CD4-positive, alpha-beta T cell treated with Interleukin-10 for 1 hour (primary cell): ENCODE measurements at places on chromosomes 7 and 10.

DNA sequence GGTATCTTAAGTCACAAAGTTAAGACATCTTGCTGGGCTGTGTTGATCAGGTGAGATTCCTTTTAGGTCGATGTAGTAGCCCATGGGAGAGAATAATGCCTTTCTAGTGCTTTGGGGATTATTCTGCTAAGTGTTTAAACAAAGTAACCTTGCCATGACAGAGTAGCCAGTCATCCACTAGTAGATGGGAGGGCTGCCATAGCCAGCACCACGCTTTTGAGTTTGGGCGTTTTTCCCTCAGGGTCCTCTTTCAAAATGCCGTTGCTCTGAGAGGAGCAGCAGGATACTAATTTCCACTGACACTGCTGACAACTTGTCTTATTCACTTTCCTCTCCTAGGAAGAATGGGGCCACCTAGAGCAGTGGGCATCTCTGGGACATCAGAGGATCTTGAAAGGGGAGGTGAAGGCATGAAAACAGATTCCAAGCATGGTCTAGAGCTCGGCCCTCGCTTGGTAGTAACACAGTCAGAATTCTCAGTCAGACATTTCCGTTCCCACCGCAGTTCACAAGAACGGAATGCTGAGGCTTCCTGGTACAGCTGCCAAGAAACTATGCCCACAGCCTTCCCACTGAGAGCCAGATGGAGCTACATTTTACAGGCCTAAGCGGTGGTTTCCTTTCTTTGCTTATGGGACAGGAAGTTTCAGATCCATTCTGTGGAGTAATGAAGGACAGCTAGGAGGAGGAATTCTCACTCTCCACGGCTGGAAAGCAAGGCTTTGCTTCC is 15.3 kb upstream of the RSU1 start:
- DNase-seq, result no peak

GRCh38 chr10:103533827-103534226 is 40.3 kb downstream of the NEURL1 start:
- no peak for DNase-seq

DNA sequence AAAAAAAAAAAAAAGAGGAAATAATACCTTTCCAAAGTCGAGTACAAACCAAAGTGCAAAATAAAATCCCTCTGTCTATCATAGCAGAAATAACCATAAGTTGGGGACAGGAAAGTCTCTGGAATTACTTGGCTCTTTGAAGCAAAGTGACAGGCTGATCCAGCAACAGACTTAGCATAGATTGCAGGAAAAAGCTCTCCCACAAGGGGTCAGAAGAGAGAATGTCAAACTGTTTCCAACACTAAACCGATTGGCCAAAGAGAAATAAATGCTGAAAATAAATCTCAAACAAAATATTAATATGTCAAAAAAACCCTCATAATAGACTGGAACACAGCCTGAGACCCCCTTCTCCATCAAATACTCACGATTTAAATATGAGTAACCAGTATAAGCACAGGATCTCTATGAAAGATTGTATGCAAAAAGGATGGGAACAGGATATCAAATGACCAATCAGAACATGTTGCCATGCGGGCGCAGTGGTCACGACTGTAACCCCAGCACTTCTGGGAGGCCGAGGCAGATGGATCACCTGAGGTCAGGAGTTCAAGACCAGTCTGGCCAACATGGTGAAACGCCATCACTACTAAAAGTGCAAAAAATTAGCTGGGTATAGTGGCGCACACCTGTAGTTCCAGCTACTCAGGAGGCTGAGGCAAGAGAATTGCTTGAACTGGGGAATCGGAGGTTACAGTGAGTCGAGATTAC is 1000.7 kb upstream of the LRRN3 start:
- no peak for DNase-seq

DNA sequence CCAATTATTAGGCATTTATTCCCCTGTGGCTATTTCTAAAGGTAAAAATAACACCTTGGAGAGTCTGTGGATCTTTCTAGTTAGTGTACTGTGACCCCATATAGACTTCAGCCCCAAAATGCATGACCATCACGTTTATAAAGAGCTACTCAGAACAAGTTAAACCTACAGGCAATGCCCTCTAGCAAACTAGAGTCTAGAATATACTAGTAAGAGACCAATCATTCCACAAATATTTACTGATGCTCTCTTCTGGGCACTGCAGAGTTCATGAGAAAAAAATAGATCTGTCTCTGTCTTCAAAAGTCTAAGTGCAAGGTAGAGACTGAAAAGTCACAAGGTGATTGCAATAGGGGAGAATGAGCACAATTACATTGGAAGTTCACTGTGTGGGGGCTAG is 20.5 kb upstream of the CALD1 start:
- DNase-seq, result no peak

- no peak for DNase-seq
These were observed 57.4 kb downstream of the MAP3K8 start for GRCh38 chr10:30491204-30491915.

DNA sequence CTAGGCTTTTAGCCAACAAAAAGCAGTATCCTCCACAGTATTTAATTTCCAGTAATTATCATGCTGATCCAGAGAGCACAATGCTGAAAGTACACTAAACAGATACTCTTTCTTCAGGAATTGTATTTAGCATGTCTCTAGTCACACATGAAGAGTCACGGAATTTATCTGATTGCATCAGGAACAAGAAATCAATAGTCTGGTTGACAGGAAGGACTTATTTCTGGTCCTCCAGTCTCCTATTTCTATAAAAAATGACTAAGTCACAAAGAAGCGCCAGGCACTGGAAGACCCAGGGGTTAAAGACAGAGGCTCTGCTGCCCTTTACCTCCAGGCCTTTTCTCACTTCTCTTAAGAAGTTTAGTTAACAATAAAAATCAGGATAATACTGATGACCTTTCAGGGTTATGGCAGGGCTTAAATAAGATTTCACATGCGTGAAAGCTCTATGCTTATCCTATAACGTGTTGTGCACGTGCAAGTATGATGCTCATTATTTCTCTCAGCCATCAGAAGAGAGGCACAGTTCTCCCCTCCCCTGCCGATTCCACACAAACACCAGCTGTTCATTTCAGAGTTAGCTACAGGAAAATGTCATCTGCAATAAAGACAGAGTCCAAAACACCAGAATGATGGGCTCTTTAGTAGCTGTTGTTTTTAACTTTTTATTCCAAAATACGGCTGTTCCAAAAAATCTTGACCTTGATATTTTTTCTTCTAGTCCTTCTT is 36.9 kb downstream of the SLC26A4 start:
- no peak for DNase-seq

- no peak for DNase-seq
These were observed 256.6 kb upstream of the KLF6 start for GRCh38 chr10:4041635-4042034.

DNA sequence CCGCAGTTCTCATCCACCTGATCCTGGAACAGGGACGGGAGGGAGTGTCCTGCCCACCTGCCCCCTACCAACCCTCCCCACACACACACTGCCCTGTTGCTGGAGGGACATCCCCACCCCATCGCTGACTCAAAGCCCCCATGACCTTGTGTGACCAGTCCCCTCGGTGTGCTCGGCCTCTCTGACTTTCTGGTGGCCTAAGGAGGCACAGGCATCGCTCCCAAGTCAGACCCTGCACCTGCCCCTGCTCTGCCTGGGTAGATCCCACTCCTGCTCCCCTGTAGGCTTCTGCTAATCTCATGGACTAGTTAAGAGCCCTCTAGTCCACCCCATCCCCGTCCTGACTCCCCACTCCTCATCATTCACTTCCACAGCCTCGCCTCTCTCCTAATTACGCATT is 58.8 kb upstream of the DOCK1 start:
- no peak for DNase-seq

GRCh38 chr7:11195502-11195901 is 221.8 kb downstream of the PHF14 start:
- DNase-seq, result no peak

GRCh38 chr7:38398725-38399321 is 125.4 kb upstream of the TARP start:
- DNase-seq, result peak; percentile 56

DNA sequence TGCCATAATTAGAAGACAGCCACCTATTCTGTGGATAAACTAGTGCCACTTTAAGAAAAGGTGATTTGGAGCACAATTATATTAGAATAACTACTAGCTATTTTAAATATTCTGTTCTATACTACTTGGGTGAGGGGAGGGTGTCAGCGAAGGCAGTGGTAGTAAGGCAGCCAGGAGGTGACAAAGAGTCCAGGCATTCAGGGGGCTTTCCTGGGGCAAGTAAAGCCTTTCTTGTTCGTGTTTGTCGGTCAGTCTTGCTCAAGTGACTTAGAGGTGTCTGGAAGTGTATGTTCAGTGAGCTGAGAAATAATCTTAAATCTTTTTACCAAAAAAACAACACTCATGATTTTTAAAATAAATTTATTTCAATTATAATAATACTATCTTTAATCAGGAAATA is 34.4 kb downstream of the ADD3 start:
- DNase-seq, result no peak

DNA sequence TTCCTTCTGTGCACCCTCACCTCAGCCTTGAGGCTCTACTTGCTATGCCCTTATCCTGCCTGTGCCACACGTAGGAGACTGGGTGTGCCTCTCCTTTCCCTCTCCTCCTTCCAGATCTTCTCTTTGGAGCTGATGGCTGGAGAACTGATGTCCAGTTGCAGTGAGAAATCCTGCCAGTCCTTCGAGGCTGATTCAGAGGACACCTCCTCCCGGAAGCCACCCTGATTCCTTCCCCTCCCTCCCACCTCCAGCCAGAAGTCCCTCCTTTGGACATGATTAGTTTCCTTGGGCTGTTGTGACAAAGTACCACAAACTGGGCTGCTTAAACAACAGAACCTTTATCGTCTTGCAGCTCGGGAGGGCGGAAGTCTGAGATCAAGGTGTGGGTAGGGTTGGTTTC is 161.5 kb downstream of the LYZL1 start:
- DNase-seq, result no peak

DNA sequence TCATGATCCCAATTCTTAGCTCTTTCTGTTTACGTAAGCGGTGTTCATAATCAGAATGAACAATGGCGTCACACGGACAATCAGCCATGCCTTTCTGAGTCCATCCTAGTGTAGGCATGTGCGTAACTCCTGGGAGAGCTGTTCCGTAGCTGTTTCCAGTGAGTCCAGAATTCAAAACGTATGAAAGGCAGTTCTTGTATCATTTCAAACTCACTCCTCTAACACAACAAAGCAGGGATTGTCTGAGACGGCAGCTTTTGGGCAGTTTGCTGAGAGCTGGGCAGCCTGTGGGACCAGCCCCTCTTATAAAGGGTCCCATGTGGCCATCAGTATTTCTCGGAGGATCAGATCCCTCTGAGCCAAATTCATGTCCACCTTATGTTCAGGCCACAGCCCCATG is 43.4 kb downstream of the PSPH start:
- DNase-seq, result no peak

- no peak for DNase-seq
These were observed 177.9 kb downstream of the TNS3 start for GRCh38 chr7:47404010-47404409.

DNA sequence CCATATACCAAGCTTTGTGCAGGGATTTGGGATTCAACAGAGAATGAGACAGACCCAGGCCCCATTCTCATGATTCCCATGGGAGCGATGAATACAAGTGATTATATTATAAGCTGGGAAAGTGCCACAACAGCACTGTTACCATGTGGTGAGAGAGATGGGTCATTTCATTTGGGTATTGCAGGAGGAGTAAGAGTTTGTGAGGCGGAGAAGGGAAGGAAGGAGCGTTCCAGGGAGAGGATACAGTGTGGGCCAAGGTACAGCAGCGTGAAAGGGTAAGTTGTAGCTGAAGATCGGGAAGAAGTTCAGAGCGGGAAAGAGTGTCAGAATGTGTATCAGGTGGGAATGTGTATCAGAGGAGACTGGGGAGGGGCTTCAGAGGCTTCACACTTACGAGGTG is 38.5 kb downstream of the GOLGA7B start:
- DNase-seq, result no peak

DNA sequence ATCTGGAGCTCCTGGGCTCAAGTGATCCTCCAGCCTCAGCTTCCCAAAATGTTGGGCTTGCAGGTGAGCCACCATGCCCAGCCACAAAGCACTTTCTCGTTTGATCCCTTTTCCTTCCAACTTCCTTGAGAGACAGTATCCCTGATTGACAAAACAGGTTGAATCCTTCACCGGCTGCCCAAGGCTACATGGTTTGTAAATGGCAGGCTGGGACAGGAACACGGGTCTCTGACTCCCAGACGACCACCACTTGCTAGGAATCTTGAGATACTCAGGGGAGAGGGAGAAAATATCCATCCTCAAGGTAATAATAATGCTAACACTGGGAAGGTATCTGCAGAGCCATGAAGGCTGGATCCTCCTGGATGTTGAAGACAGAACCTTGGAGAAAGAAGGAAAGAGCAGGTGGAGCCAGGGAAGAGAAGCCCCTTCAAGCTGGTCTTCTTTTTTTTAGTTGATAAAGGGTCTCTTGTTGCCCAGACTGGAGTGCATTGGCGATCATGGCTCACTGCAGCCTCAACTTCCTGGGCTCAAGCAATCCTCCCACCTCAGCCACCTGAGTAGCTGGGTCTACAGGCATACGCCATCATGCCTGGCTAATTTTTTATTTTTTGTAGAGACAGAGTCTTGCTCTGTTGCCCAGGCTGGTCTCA is 19.8 kb downstream of the MMRN2 start:
- DNase-seq, result no peak

DNA sequence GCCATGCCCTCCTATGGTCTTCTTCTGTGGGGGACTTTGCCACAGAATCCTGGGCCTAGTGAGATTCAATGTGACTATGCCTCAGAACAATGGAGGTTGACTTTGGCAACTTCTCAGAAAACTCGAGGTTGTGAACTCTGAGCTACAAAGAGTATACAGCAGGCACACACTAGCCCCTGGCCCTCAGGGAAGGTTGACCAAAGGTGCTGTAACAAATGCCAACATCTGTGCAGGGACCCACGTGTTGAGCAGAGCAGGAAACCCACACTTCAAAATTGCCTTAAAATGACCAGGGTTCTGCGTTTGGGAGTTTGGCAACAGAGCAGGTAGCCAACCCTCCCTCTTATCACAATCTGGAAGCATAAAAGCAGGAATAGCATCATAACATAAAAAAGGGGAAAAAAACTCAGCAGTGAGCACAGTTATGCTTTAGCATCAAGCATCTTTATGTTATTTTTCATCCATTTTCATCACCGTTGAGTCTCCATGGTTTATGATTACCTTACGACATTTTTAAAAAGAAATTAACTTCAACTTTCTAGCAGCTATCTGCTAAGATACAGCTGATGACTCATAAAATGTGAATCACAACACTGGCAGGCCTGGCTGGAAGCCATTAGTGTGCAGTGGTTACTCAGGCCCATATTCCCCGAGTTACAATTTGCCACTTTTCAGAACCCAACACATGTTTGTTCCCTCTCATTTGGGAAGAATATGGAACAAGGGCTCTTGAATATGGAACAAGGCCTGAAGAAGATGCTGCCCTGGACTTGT is 11.1 kb downstream of the PRLHR start:
- no peak for DNase-seq

DNA sequence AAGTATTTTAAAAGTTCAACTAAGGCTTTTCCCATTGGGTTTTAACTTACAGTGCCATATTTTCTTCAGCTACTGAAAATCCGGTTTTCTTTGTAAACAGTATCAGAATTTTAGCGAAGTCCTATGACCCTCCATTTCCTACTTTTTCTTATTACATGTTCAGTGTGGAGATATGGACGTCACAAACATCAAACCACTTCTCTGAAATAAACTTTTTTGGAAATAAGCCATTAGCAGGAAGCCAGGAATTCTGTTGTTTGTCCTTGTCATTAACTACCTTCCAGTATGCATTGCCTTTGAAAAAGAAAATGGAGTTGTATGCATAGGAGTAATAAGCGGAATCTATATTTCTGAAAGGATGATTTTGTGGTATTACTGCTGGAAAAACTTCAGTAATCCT is 9.1 kb downstream of the MMP21 start:
- no peak for DNase-seq
